ENCODE measurements at places on chromosomes 16 and 17.

GRCh38 chr16:65061935-65062518, 59.8 kb downstream of the CDH11 start:
- H3K4me1 ChIP-seq = no peaks in the 10 kb centered on the region
- H3K36me3 ChIP-seq = no peaks in the 10 kb centered on the region
- no peak for DNase-seq
- H3K27me3 ChIP-seq = no peaks in the 10 kb centered on the region
- no peak overlapping the region for H3K27ac ChIP-seq

- H3K4me1 ChIP-seq = peaks cover 72% of the 10 kb centered on the region
- H3K36me3 ChIP-seq = no peaks in the 10 kb centered on the region
- H3K27me3 ChIP-seq = no peaks in the 10 kb centered on the region
- no peak overlapping the region for H3K27ac ChIP-seq
Observed at GRCh38 chr17:17966399-17966798, 5.8 kb downstream of the TOM1L2 start.

GRCh38 chr16:28821874-28822519, 802 bp upstream of the ATXN2L start:
- DNase-seq = no peak
- peak overlapping the region; percentile 99 for H3K27ac ChIP-seq
- peaks cover 24% of the 10 kb centered on the region for H3K4me1 ChIP-seq
- H3K36me3 ChIP-seq = no peaks in the 10 kb centered on the region

DNA sequence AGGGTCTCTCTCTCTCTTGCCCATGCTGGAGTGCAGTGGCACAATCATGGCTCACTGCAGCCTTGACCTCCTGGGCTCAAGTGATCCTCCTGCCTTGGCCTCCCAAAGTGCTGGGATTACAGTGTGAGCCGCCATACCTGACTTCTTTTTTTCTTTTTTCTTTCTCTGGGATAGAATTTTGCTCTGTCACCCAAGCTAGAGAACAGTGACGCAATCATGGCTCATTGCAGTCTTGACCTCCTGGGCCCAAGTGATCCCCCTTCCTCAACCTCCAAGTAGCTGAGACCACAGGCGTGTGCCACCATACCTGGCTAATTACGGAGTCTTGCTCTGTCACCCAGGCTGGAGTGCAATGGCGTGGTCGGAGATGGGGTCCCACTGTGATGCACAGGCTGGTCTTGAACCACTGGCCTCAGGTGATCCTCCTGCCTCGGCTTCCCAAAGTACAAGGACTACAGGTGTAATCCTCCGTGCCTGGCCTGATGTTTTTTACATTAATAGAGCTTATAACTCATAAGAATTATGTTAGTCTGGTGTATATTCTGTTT, 76.5 kb downstream of the BCAS3 start:
- DNase-seq = no peak
- no peaks in the 10 kb centered on the region for H3K4me1 ChIP-seq
- H3K27ac ChIP-seq = no peak overlapping the region
- H3K27me3 ChIP-seq = no peaks in the 10 kb centered on the region
- H3K36me3 ChIP-seq = no peaks in the 10 kb centered on the region

- H3K4me1 ChIP-seq = no peaks in the 10 kb centered on the region
- no peaks in the 10 kb centered on the region for H3K27me3 ChIP-seq
- DNase-seq = no peak
- no peak overlapping the region for H3K4me3 ChIP-seq
Observed at GRCh38 chr17:67200727-67201301, 44.2 kb downstream of the HELZ start.

DNA sequence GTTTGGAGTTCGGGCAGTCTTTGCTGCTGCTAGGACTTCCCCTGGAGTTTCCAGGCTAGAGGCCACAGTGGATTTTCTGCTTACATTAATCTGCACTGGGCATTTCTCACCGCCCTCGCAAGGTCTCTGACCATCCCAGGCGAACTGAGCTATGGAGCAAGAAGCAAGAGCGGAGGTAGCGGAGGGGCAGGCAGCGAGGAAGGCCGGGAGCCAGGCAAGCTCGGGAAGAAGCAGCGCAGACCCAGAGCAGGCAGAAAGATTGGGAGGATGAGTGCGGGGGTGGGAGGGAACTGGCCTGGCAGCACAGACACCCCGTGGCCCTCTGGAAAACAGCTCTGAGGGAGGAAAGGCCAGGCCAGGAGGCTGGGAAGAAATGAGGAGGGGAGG, 3.8 kb downstream of the COTL1 start:
- no peaks in the 10 kb centered on the region for H3K27me3 ChIP-seq
- DNase-seq = no peak
- no peak overlapping the region for H3K4me3 ChIP-seq
- H3K36me3 ChIP-seq = no peaks in the 10 kb centered on the region
- peaks cover 38% of the 10 kb centered on the region for H3K4me1 ChIP-seq
- H3K27ac ChIP-seq = peak overlapping the region; percentile 15

DNA sequence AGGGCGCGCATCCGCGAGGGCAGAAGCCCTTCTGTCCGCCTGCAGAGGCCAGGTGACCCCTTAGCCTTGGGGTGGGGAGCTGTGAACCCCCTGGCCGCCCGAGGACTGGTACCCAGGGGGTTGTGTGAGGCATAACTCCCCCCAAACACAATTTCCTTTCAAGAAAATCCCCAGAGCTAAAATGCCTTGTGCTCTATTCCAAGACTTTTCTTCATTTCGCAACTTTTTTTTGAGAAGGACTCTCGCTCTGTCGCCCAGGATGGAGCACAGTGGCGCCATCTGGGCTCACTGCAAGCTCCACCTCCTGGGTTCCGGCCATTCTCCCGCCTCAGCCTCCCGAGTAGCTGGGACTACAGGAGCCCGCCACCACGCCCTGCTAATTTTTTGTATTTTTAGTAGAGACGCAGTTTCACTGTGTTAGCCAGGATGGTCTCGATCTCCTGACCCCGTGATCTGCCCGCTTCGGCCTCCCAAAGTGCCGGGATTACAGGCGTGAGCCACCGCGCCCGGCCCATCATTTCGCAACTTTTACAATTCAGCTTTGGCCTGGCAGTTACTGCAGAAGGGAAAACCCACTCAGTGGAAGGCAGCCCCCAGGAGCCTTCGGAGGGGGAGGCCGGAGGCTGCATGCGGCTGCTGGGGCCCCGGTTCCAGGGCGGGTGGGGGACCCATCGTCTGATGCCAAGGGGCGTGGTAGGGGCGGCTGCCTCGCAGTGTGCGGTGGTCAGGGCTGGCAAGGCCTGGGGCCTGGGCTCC, 963 bp upstream of the APRT start:
- H3K4me3 ChIP-seq = peak overlapping the region; percentile 93
- H3K36me3 ChIP-seq = peaks cover 12% of the 10 kb centered on the region
- DNase-seq = no peak

GRCh38 chr17:33868899-33869298, 386.2 kb upstream of the CCL2 start:
- H3K27ac ChIP-seq = no peak overlapping the region
- H3K4me1 ChIP-seq = no peaks in the 10 kb centered on the region

GRCh38 chr17:14201988-14202380, 34.7 kb downstream of the CDRT15 start:
- no peaks in the 10 kb centered on the region for H3K27me3 ChIP-seq
- peaks cover 26% of the 10 kb centered on the region for H3K4me1 ChIP-seq
- H3K27ac ChIP-seq = peak overlapping the region; percentile 61
- no peak overlapping the region for H3K4me3 ChIP-seq

DNA sequence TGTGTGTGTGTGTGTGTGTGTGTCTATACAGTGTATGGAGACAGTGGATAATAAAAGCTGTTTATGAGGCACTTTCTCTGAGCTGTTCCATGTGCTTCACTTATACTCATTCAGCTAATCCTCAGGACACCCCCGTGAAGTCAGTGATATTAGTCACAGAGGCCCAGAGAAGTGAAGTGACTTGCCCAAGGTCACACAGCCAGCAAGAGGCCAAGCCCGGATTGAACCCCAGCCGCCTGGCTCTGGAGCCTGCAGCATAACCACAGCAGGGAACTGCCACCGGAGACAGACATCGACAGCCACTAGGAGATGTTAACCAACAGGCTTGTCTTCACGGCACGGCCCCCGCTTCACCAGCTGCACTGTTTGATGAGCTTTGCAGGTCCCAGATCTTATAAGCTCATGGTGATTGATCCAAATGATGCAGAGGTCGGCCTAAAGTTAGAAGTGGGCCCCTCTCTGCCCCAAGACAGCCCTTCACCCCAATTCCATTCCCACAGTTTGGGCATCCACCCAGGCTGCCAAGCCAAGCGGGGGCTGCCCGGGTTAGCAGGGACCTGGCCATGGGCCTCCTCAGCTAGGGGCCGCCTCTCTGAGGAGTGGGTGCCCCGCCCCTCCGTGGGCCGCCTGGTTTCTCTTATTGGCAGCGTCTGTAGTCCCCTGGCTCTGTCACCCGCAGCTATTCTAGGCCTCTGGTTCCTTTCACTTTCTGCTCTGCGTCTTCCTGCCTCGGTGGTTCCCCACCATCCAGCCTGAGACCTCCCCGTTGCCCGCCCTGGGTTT, 30.9 kb downstream of the SOCS1 start:
- DNase-seq = no peak
- no peaks in the 10 kb centered on the region for H3K27me3 ChIP-seq
- peaks cover 17% of the 10 kb centered on the region for H3K4me1 ChIP-seq
- H3K27ac ChIP-seq = peak overlapping the region; percentile 61
- no peaks in the 10 kb centered on the region for H3K36me3 ChIP-seq

DNA sequence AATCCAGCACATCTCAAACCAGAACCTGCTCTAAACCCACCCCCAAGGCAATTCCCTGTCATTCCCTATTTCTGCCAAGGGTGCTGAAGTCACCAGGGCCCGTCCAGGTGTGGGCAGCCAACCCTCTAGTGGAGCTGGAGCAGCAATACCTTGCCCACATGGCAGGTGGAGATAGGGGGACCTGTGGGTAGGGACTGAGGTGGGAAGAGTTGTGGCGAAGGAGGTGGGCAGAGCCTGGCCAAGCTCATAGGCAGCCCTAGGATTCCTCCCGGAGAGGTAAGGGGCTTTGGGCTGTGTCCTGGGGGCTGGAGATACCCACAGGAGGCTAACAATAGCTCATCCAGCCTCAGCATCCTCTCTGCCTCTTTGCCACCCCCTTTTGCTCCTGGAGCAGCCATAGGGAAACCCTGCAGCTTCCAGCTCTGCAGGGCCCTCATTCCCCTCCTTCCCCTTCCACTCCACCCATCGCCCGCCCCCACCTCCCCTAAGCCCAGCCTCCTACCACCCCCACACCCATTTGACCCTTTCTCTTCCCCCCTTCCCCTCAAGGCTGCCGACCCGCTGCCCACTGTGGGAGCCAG, 30.4 kb upstream of the CRHR1 start:
- H3K27me3 ChIP-seq = no peaks in the 10 kb centered on the region
- no peak overlapping the region for H3K4me3 ChIP-seq
- no peaks in the 10 kb centered on the region for H3K36me3 ChIP-seq

DNA sequence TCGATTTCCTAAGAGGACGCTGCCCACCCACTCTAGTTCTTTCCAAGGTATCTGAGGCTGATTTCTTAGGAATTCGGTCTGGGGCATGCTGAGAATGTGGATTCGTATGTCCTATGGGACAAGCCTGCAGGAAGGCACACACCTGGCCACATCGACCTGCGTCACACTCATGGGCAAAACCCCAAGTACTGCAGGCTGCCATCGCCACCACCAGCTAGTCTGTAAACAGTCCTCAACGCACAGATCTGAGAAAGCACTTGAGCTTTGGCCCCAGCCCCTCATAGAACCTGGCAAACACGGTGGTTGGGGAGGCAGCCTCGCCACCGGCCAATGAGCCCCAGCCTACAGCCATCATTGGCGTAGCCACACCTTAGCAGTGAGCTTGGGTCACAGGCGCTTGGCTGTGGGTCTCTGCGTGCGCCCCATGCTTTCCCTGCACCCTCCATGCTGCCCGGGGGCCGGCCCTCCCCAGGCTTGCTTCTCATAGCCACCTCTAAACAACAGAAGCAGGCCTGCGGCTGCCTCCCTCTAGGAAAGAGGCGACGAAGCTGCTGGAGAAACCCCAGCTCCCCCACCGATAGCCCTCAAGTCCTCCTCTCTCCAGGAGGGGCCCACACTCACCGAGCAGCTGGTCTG, 75.1 kb downstream of the ZNF778 start:
- DNase-seq = no peak
- H3K36me3 ChIP-seq = peaks cover 21% of the 10 kb centered on the region
- H3K4me1 ChIP-seq = peaks cover 49% of the 10 kb centered on the region
- no peak overlapping the region for H3K4me3 ChIP-seq
- H3K27me3 ChIP-seq = no peaks in the 10 kb centered on the region
- H3K27ac ChIP-seq = no peak overlapping the region

DNA sequence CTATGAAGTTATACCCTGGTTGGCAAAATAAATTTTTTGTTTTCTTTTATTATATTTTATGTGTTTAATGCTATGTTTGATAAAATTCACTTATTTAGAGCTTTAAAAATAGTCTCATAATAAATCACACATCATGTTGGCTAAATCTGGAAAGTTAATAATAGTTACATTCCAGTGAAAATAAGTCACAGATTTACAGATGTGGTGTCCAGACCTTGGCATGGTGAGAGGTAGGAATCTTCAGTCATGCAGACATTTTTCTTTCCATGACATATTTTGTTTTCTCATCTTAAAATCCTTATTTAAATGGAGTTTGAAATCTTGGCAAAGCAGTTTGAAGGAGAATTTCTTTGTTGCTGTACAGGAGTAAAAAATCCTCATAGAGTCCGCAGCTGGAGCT, 48.1 kb upstream of the GOSR1 start:
- H3K27ac ChIP-seq = no peak overlapping the region
- H3K27me3 ChIP-seq = no peaks in the 10 kb centered on the region
- H3K4me3 ChIP-seq = no peak overlapping the region
- H3K36me3 ChIP-seq = peaks cover 3% of the 10 kb centered on the region

- H3K4me1 ChIP-seq = no peaks in the 10 kb centered on the region
- H3K27ac ChIP-seq = no peak overlapping the region
- no peaks in the 10 kb centered on the region for H3K27me3 ChIP-seq
- H3K4me3 ChIP-seq = no peak overlapping the region
- no peaks in the 10 kb centered on the region for H3K36me3 ChIP-seq
- DNase-seq = peak; percentile 11
Observed at GRCh38 chr17:5592382-5592781, 8.1 kb upstream of the NLRP1 start.

GRCh38 chr16:80806927-80807340, 2.5 kb upstream of the CDYL2 start:
- no peak overlapping the region for H3K4me3 ChIP-seq
- no peaks in the 10 kb centered on the region for H3K36me3 ChIP-seq
- no peaks in the 10 kb centered on the region for H3K4me1 ChIP-seq
- H3K27me3 ChIP-seq = no peaks in the 10 kb centered on the region
- DNase-seq = no peak
- H3K27ac ChIP-seq = no peak overlapping the region

GRCh38 chr17:39081851-39082250, 69.6 kb downstream of the PLXDC1 start:
- no peak overlapping the region for H3K4me3 ChIP-seq
- peak overlapping the region; percentile 92 for H3K27ac ChIP-seq
- H3K36me3 ChIP-seq = no peaks in the 10 kb centered on the region
- DNase-seq = no peak
- peaks cover 39% of the 10 kb centered on the region for H3K4me1 ChIP-seq
- no peaks in the 10 kb centered on the region for H3K27me3 ChIP-seq

GRCh38 chr16:18969050-18969854, 14.5 kb upstream of the TMC7 start:
- H3K27me3 ChIP-seq = no peaks in the 10 kb centered on the region
- H3K27ac ChIP-seq = no peak overlapping the region
- H3K4me3 ChIP-seq = peak overlapping the region; percentile 38
